DMS 273 treated with DMSO at 0.1 percent for 48 hours (cell line): ENCODE measurements at places on chromosomes 16 and 17.

- no peak for DNase-seq
These were observed 29.6 kb downstream of the SGSM2 start for GRCh38 chr17:2366747-2367494.

DNA sequence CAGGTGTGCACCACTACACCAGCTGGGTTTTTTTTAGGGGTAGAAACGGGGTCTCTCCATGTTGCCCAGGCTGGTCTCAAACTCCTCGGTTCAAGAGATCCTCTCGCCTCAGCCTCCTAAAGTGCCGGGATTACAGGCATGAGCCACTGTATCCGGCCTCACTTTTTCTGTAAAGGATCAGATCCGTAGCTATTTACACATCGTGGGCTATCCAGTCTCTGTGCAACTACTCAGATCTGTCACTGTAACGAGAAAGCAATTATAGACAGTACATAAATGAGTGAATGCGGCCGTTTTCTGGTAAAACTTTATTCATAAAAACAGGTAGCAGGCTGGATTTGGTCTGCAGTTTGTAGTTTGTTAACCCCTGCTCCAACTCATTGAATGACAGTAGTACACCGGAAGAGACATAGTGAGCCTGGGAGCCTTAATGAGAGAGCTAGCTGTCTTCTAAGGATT, 44.5 kb downstream of the VMP1 start:
- DNase-seq: no peak

GRCh38 chr17:58487589-58488427, at the start of gene HSF5:
Gene HSF5 (minus strand): TSS chr17:58488408. CDS start chr17:58488274, 134 bp downstream.
- DNase-seq: no peak

DNA sequence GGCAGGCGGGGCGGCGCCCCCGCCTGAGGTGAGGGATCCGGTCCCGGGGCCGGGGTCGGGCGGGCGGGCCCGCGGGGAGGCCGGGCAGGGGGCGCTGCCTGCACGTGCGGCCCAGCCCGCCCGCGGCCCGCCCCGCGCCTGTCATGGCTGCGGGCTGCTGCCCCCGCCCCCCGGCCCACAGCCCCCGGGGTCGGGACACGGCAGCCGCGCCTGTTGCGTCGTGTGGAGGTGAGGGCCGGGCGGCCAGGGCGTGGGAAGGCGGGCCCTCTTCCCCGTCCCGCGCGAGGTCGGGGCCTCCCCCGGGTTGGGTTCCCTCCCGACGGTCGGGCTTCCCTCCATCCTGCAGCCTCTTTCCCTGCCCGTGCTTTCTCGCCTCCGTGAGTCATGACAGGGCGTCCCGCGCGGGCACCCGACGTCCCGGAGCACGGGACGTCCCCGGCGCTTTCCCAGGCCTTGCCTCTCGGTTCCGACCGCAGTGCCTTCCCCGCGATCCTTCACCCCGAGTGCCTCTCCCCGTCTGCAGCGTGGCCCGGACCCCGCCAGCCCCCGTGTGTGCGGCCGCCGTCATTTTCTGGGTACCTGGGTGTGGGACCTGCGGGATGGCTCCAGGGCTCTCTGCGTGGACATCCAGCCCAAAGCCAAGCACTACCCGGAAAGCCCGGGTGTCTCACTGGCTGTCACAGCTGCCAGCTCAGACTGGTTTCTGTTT, 76.7 kb downstream of the CHD9 start:
- DNase-seq: no peak

DNA sequence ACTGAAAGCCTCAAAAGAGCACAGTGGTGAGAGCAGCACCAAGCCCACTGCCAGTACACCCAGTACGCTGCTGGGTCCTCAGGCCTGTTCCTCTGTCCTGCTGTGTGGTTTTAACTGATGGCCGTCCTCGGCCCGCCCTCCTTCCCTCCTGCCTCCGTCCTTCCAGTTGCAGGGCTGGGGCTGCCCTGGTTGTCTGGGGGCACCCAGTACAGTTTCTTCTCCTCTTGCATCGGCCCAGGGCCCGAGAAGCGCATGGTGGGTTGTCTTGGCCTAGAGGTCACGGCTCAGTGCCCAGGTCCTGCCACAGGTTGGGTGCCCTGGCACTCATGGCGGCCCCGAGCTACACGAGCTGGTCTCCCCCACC, 70.8 kb upstream of the KCTD5 start:
- DNase-seq: no peak

DNA sequence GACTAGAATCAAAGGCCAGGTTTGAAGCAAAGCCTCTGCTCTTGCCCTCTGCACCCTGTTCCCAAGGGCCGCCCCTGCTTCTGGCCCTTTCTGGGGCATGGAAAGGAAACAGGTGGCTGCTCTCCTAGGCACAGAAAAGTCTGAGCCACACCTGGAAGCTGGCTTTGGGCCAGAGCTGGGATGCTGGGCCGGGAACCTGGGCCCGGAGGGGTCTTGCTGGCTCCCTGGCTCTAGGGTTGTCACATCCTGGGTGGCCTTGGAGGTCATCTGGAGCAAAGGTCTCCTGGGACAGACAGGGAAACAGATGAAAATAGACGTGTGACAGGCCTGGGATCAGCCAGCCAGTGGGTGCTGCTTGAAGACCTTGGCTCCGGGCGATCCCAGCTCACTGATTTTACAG, 74.1 kb upstream of the LHX1 start:
- no peak for DNase-seq

DNA sequence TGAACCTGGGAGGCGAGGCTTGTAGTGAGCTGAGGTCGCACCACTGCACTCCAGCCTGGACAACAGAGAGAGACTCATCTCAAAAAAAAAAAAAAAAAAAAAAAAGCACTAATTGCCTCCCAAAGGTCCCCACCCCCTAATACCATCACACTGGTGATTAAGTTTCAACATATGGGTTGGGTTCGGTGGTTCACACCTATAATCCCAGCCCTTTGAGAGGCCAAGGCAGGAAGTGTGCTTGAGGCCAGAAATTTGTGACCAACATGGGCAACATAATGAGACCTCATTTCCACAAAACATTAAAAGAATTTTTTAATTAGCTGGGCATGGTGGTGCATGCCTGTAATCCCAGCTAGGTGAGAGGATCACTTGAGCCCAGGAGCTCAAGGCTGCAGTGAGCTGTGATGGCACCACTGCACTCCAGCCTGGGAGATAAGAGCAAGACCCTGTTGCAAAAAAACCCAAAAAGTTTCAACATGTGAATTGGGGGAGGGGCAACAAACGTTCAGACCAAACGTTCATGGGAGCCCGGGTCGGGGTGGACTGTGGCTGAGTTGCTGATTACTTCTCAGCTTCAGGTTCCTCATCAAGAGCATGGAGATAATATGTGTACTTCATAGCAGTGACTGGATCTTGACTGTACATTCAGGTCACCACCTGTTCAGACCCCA, 62.1 kb upstream of the NOL11 start:
- DNase-seq: no peak

- no peak for DNase-seq
These were observed 139.6 kb downstream of the HS3ST3A1 start for GRCh38 chr17:13462146-13462545.
